Fibroblast of the aortic adventitia (primary cell): ENCODE measurements at places on chromosomes 5 and 9. TPM values are rescaled to one million over a fixed set of nuclear protein-coding genes. Genes with fewer than 3 reads are reported as not detected.

DNA sequence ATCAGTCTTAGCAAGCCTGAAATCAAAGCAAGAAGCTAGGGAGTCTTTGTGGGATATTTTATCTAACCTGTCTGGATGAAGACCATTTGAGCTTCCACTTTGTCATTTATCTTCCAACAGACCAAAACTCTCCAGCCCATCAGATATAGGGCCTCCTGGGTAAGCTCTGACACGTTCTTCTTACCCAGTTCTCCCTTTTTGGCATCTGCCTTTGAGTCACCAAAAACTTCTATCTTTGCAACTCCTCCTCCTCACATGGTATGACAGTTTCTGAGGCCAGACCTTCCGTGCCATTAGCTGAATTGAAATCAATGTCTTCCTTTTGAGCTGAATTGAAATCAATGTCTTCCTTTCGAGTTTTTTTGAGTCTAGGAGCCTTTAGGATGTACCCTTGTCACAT lies 156.6 kb upstream of the SPRY4 start:
- no peak for DNase-seq

- no peak for DNase-seq
Observed at GRCh38 chr5:135377751-135378680, 21.0 kb downstream of the MACROH2A1 start.

The ISL1 gene
- total RNA-seq, result 0.18 and 2.6 TPM in 2 replicates

DNA sequence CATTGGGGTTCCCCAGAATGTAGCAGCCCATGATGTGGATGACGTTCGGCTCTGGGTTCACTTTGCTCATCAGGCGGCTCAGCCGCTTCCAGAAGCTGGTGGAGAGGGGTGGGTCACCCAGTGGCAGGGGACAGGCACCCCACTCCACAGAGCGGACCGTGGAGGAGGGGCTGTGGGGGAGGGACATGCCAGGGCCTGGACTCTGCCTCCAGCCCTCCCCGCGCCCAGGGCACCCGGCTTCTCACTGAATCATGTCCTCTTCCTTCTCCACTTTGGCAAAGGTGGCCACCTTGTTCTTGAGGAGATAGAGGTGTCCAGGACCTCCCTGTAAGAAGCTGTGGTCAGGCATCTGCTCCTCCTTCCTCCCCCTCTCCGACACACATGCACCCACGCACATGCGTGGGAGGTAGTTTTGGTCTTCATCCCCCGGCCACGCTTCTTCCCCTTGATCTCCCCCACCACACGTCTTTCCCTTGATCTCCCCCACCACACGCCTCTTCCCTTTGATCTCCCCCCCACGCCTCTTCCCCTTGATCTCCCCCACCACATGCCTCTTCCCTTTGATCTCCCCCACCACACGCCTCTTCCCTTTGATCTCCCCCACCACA lies 8.9 kb upstream of the ENTPD8 start:
- DNase-seq, result no peak

The WNK2 gene
- not detected in 2 replicates for total RNA-seq
